ENCODE measurements at places on chromosomes 6 and 20.
A peak's percentile ranks its signal among the peaks of the same experiment; 100 is the strongest.

DNA sequence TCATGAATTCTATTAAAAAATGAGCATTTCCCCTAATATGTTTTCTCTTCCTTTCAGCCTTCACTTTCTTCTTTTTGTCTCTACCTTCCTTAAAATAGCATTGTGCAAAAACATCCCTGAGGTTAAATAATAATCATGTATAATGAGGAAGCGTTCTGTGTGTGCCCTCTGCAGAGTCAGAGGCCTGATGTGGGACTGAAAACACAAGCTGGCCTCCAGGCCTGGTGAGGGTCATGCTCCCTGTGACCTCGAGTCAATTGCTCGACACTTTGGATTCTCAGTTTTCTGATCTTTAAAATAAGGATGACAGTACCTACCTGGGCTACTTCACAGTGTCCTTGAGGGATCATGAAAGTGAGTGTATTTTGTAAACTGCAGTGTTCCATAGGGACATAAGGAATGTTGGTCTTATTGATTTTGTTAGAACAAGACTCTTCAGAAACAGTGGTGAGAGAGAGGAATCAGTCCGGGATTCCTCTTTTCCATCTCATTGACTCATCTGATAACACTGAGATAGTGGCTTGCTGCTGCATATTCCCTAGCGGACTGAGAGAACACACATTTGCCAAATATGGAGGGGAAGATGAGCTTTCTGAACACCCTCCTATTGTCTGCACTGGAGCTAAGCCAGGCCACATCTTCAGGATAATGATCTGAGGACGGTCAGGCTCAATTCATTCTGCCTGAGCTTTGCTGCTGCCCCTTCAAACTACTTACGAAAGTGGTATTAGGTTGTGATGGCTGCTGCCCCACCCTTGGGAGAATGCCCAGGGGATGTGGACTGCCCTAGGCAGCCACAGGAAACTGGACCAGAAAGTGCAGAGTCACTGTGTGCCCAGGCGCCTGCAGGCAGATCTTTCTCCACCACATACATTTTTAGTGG lies 39.6 kb upstream of the PDE7B start:
- DNase-seq = no peak

DNA sequence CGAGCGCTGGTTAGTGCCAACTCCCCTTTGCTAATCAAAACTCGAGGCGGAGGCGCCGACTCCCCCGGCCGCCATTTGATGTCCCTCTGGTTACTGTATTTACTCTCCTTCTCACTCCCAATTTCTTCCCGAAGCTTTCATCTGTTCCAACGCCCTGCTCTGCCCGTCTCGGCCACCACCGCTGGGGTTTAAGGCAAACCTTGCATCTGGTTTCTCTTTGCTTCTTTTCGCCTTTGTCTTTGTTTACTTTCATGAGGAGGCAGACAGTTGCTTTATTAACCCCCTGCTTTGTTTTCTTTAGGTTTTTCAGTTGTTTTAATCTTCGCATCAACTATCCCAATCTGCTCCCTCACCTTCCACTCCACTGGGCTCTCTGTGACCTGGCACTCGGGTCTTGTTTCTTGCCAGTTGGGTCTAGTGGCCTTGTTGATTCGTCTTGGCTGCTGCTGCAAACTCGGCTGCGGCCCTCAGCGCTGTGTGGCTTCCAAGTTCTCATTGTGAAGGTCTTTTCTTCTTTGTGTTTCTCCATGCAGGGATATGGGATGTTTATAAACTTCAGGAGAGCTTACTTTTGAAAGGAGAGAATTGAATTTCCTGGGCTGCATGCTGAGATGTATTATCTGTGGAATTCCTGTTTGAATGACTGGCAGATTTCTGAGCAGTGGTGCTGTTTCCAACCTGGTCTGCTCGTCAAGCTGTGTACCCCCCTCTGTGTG lies 155.1 kb downstream of the CDC5L start:
- DNase-seq = no peak

DNA sequence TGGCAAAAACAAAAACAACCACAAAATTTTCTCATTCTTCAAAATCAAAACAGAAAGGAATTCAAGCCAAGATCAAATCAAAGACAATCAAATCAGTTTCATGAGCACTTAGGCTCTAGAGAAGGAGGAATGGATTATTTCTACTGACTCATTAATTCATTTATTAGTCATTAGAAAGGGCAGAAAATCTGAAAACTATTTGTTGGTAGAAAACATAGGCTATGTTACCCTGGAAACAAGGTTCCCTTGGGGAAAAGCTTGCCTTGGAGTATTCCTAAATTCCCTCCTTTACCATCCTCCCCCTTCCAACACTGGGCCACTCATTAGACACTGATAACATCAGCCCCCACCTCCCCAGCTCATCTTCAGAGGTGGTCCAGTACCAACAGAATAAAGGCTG lies 17.5 kb downstream of the KIF16B start:
- DNase-seq = no peak

- DNase-seq = no peak
These were observed 172.5 kb upstream of the JARID2 start for GRCh38 chr6:15073344-15073789.

DNA sequence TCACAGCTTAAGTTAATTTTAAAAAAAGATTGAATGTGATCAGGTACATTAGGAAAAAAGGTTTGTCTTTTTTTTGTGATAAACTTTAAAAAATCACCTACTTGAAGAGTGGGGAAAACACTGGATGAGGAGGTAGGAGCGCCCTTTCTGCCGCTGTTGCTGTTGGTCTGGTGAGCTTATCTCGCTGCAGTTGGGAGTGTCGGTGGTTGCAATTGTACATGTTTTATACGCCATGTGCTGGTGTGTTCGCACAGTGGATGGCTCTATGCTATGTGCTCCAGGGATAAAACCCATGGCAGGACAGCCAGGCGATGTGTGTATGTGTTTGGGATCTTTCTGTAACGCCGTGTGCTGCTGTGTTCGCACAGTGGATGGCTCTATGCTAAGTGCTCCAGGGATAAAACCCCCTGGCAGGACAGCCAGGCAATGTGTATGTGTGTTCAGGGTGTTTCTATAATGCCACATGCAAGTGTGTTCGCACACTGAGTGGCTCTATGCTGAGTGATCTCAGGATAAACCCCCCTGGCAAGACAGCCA lies 1.7 kb downstream of the SLC22A3 start:
- DNase-seq = no peak

GRCh38 chr6:119742188-119742803 lies 392.7 kb upstream of the MAN1A1 start:
- DNase-seq = peak; percentile 47

GRCh38 chr6:147226163-147226724 lies 22.0 kb downstream of the STXBP5 start:
- no peak for DNase-seq

- DNase-seq = no peak
These were observed 647.8 kb downstream of the CD109 start for GRCh38 chr6:74343804-74344203.

DNA sequence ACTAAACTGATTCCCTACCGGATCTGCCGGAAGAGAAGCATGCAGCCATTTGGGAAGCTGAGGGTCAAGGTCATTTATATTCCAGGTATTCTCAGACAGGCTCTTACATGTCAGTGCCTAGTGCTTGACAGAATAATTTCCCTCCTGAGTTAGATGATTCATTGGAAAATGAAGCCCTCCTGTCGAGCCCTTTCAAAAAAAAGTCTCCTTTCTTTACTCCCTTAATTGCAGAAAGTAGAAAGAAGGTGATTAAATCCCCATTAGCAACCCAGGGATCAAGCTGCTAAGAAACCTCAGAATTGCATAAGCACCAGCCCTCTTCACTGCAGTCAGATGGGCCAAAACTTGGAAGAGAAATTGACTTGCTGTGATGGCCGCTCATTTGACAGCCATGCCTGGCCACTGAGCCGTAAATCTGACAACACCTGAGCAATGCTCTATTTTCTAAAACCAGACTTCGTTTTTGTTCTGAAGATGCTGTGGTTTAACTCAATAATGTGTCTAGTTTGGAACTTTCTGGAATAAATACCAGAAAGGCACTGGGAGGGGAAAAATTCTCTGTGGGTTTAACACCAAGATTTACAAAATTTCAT lies 61.0 kb upstream of the ARMH2 start:
- no peak for DNase-seq

GRCh38 chr6:32327103-32327502 lies 44.6 kb downstream of the TSBP1 start:
- no peak for DNase-seq

- no peak for DNase-seq
These were observed 50.5 kb upstream of the SSTR4 start for GRCh38 chr20:22984606-22985005.

- no peak for DNase-seq
These were observed 34.9 kb downstream of the METTL24 start for GRCh38 chr6:110323258-110323657.

- DNase-seq = no peak
These were observed 28.7 kb downstream of the PTPRK start for GRCh38 chr6:128491610-128492206.

DNA sequence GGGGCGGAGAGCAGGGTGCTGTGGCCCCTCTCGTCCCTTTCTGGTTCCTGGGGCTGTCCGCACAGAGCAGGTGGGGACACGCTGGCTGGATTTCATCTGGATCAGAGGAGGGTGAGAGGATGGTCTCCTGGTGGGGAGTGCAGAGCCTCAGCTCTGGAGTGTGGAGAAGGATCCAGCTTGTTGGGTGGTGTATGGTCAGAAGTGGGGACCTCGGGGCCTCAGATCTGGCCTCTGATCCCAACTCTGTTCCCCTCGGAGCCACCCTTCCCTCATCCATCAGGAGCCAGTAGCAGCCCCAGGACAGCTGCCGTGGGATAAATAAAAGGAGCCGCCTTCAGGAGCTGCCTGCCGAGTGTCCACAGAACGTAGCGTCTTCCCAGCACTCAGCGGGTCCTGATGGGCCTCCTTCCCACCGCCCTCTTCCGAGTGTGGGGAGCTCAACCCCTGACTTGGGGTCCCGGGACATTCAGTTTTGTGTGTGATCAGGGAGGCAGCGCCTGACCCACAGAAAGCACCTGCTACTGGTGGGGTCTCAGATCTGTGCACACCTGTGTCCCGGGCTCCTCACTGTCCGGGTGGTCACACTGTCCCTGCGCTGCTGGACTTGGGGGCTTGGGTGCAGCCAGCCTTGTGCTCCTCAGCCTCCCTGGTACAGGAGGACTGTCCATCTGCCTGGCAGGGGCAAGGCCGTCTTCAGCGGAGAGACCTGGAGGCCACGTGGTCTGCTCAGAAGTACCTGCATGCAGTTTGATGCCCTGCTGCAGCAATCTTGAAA lies 25.4 kb upstream of the BHLHE23 start:
- no peak for DNase-seq

GRCh38 chr6:109295109-109295773 lies 87.0 kb downstream of the CD164 start:
- DNase-seq = no peak

GRCh38 chr6:163711615-163712565 lies 297.4 kb downstream of the QKI start:
- DNase-seq = no peak

GRCh38 chr20:62010551-62011402 lies 54.9 kb downstream of the TAF4 start:
- DNase-seq = peak; percentile 7

DNA sequence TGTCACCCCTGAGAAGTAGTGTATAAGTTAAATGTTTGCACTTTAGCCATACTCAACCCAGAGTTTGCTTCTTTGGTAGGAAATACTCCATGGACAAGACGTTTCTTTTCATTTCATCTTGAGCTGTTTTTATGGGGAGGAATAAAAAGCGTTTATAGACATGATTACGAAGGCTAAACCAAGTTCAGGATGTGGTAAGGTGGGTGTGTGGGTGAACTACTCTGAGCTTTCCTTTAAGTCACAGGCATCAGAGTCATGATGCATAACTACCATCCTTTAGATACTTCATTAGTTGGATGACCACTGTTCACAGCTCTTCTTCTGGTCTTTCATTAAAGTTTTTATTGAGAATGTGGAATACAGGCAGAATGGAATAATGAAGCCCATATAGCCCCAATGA lies 48.9 kb downstream of the EBF4 start:
- no peak for DNase-seq

- no peak for DNase-seq
These were observed 83.4 kb downstream of the TXNDC5 start for GRCh38 chr6:7827142-7827541.

DNA sequence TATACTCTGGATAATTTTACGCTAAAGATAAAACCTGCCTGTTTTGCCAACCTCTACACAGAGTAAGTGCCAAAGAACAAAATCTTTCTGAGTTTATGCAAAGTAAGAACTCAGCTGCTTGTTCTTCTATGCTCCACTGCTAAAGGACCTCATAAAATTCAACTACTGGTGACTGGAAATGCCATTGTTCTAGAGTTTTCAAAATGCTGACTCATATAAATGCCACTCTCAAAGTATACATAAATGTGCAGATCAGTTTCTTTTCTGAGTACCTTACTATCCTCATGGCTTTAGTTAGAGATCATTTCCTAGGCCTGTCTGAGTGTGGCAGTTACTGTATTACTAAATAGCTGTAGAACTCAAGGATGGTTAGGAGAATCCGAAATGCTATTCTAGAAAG lies 45.6 kb downstream of the LYRM4 start:
- DNase-seq = no peak

- no peak for DNase-seq
These were observed 15.7 kb upstream of the FAM83C start for GRCh38 chr20:35307666-35308653.

GRCh38 chr20:47139934-47140535 lies 216.5 kb downstream of the ZMYND8 start:
- no peak for DNase-seq

- DNase-seq = no peak
These were observed 54.5 kb upstream of the IPCEF1 start for GRCh38 chr6:154411076-154411475.

All from stimulated activated CD8-positive, alpha-beta memory T cell treated with anti-CD3 and anti-CD28 coated beads, Interleukin-7, amount 100 ng/mL, for 24 hours (primary cell).